Upper lobe of left lung (tissue), 6 donors: ENCODE measurements at places on chromosomes 3 and 15.

DNA sequence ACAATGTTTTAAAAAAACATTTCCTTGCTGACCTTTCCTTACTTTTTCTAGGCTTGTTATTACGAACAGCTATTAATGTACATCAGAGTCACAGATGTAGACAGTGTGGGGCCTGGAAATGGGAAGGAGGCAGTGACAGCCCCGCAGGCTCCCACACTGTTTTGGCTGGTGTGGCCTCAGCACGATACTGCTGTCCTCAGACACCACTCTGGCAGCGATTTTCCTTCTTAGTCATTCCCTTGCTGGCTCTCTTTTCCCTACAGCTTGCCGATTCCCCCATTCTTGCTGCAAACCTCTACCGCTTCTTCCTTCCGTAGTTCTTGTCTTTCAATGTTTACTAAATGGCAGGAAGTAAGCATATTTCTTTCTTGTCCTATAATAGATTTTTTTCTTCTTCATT lies 113.1 kb downstream of the ABI3BP start:
- no peak for DNase-seq
- H3K4me3 ChIP-seq: no peak overlapping the region
- H3K36me3 ChIP-seq: no peaks in the 10 kb centered on the region
- H3K4me1 ChIP-seq: peaks cover 5% of the 10 kb centered on the region

DNA sequence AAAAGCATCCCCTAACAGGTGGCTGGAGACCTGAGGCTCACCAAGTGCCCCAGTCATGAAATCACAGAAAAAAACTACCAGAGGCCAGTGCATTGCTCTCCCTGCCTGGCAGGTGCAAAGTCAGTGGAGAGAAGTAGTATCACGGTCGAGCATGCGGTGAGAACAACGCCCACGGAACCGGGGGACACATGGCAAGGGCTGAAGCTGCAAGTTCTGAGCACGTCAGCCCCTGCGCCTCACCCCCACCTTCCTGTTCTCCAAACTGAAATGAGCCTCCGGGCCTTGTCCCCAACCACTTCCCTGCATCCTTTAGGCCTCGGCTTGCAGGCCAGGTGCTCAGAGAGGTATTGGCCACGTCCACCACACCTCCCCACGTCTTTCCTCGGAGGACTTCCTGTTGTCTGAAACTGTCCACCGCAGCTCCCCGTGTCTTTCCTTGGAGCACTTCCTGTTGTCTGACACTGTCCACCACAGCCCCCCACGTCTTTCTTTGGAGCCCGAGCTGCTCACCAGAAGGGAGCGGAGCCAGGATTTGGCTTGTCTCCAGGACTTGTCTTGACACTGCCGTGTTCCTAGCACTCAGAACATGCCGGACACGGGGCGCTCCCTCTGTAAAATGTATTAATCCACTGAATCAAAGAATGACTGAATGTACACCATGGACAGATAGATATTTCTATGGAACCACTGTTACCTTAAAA lies 43.9 kb downstream of the NSMCE3 start:
- H3K27ac ChIP-seq: no peak overlapping the region
- no peak overlapping the region for H3K4me3 ChIP-seq
- no peaks in the 10 kb centered on the region for H3K36me3 ChIP-seq
- peak; percentile 25 for DNase-seq
- no peaks in the 10 kb centered on the region for H3K27me3 ChIP-seq

GRCh38 chr3:8712045-8712907 lies 21.3 kb upstream of the CAV3 start:
- H3K4me1 ChIP-seq: no peaks in the 10 kb centered on the region
- H3K4me3 ChIP-seq: no peak overlapping the region
- H3K27ac ChIP-seq: no peak overlapping the region
- no peak for DNase-seq
- H3K36me3 ChIP-seq: no peaks in the 10 kb centered on the region

DNA sequence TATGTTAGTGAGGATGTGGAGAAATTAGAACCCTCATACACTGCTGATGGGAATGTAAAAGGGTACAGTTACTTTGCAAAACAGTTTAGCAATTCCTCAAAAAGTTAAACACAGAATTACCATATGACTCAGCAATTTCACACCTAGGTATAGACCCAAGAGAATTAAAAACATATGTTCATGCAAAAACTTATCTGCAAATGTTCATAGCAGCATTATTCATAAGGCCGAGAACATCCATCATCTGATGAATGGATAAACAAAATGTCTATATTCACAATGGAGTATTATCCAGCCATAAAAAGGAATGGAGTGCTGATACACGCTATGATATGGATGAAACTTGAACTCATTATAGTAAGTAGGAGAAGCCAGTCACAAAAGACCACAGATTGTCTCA lies 10.3 kb downstream of the SEC13 start:
- no peak for DNase-seq
- peak overlapping the region; percentile 7 for H3K27ac ChIP-seq
- H3K27me3 ChIP-seq: no peaks in the 10 kb centered on the region
- no peak overlapping the region for H3K4me3 ChIP-seq

GRCh38 chr15:69812861-69813261 lies 284.9 kb downstream of the TLE3 start:
- H3K4me1 ChIP-seq: no peaks in the 10 kb centered on the region
- no peak for DNase-seq
- H3K27ac ChIP-seq: no peak overlapping the region
- H3K36me3 ChIP-seq: no peaks in the 10 kb centered on the region

GRCh38 chr15:99718421-99718820 lies 14.8 kb downstream of the LYSMD4 start:
- no peak for DNase-seq
- no peak overlapping the region for H3K27ac ChIP-seq
- peaks cover 18% of the 10 kb centered on the region for H3K4me1 ChIP-seq
- no peak overlapping the region for H3K4me3 ChIP-seq

- H3K27ac ChIP-seq: no peak overlapping the region
- H3K4me3 ChIP-seq: no peak overlapping the region
- peaks cover 11% of the 10 kb centered on the region for H3K4me1 ChIP-seq
- no peak for DNase-seq
- H3K36me3 ChIP-seq: no peaks in the 10 kb centered on the region
Measured at GRCh38 chr15:57213862-57214261, 162.4 kb upstream of the CGNL1 start.

GRCh38 chr3:188888321-188889053 lies 283.3 kb upstream of the TPRG1 start:
- no peak overlapping the region for H3K4me3 ChIP-seq
- no peak overlapping the region for H3K27ac ChIP-seq
- DNase-seq: no peak
